ENCODE measurements at places on chromosomes 16 and 17.

DNA sequence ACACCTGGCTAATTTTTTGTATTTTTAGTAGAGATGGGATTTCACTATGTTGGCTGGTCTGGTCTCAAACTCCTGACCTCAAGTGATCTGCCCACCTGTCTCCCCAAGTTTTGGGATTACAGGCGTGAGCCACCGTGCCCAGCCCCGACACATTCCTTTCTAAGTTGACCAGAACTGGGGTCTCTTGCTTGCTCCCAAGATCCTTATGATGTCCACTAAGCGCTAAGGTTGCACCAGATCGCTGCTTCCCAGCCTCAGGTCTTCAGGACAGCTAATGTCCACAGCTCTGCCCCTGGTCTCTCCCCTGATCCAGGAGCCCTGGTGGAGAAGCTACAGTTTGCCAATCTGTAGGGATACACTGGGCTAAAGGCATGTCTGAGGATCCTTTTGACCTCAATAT, 29.5 kb downstream of the NSMCE1 start:
- DNase-seq, result no peak

DNA sequence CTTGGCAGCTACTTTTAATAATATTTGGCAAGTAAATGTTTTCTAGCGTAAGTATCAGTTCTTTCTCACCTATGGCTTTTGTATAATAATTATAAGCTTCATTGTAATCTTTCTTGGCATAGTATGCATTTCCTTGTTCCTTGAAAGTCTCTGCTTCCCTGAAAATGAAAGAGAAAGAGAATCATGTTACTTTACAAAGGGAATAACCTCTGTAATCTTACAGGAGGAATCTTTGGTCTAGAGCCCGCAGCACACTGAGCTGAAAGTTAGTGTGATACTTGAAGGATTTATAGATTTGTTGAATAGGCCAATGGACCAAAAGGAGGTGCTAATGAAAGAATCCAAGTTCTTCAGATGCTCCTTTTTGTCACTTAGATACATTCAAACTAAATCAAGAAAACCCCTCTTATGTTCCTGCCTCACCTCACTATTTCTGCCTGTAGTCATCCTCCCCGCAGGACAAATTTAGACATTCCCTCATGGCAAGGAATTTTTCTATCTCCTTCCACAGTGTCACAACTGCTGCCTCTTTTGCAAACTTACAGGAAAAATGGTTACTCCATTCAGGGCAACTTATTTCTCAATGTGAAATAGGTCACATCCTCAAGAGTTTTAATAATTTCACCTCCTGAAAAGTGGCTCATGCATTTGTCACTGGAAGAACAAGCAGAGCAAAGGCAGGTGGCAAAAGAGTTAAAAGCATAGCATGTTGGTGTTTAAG, 16.7 kb downstream of the DNAJC7 start:
- DNase-seq, result no peak

GRCh38 chr17:673200-673681, 41.4 kb downstream of the VPS53 start:
- DNase-seq, result no peak

GRCh38 chr17:5562661-5563360, 21.5 kb downstream of the NLRP1 start:
- DNase-seq, result no peak

GRCh38 chr16:68281368-68282063, 17.2 kb downstream of the SLC7A6 start:
- DNase-seq, result no peak

- no peak for DNase-seq
Observed at GRCh38 chr16:7338826-7339225, 6.2 kb downstream of the RBFOX1 start.

GRCh38 chr17:15256689-15257088, 8.4 kb downstream of the PMP22 start:
- DNase-seq, result no peak

DNA sequence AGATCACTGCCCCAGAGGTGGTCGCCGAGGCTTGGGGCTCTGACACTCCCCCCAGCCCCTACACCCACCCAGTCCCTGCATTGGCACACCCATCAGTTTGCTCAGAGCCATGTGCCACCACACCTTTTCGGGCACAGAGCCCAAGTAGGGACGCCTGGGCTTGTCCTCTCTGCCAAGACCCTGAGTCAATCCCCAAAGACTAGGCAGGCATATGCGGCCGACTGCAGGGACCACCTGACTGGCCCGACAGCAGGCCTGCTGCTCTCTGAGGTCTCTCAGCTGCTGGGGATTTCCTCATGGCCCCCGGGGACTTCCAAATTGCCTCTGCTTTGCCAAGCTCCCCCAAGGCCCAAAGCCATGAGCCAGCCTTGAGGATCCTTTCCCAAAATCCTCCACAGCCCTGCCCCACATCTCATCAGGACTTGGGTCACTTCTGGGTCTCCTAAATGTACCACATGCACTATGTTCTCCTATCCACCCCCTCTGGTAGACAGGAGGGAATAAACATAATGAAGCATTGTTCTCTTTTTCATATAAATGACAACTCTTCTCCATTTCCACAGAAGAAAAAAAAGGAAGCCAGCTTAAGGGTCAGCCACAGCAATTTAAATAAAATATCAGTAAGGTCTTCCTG, 30.6 kb downstream of the MYO18A start:
- no peak for DNase-seq

DNA sequence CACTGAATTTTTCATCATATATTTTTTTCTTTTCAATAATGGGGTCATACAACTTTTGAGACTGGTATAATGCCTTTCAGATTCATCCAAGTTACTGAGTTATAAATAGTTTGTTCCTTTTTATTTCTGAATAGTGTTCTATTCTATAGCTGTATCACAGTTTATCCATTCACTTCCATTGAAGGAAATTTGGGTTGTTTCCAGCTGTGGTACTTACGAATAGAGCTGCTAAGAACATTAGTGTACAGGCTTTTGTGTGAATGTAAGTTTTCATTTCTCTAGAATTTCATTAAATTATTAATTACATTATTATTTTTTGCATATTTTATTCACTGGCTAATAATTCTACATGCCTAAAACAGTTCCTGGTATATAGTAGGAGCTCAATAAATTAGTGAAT, 52.9 kb downstream of the SNTB2 start:
- no peak for DNase-seq

GRCh38 chr16:23974223-23974622, 138.4 kb downstream of the PRKCB start:
- no peak for DNase-seq

DNA sequence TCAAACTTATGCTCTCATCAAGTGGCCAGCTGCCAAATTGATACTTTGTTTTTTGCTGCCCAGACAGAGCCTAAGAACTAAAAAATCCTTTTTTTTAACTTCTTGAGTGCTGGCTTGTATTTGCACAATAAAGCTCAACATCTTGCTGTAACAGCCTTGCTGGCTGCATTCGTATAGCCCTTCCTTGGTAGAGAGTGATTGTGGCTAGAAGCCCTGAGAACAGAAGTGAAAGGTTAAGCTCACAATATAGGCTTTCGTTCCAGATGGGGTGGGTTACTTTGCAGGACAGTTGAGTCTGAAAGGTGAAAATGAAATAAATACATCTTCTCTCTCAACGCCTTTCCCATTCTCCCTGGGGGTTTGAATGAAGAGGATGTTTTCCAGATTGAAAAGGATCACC, 278.8 kb downstream of the HS3ST3B1 start:
- DNase-seq, result no peak

- peak; percentile 75 for DNase-seq
Observed at GRCh38 chr16:79261481-79261940, 339.0 kb downstream of the MAF start.

DNA sequence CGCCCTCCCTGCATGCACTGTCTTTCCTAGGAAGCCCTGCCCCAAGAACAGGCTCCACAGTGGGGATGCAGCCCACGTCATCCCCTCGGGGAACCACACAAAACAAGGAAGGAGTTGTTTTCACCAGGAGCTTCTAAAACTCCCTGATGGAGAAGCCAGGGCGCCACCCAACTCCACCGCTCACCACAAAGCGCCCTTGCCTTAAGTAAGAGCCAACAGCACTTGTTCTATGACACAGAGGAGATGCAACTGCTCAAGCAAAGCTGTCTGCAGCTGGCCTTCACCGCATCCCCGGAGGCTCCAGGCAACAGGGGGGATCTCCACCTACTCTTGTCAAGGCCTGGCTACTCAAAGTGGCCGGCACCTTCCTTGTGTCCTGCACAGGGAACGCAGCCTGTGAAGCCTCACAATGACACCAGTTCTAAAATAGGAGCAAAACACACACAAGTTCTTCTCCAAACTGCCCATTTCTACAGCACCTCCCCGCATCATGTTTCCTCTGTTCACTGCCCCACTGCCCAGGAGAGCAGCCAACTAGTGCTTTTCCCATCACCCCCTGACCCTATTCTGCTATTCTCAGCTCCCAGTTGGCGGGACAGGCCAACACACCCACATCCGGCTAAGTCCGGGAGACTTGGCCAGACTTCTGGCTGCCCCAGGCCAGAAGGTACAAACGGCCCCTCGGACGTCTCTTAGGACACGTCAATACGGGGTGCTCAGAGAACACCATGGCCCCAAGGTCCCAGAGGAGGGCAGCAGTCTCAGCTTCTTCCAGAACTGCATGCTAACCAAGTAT, 24.2 kb downstream of the MPG start:
- DNase-seq, result no peak

- DNase-seq, result no peak
Observed at GRCh38 chr17:60535382-60536279, 9.6 kb upstream of the APPBP2 start.

DNA sequence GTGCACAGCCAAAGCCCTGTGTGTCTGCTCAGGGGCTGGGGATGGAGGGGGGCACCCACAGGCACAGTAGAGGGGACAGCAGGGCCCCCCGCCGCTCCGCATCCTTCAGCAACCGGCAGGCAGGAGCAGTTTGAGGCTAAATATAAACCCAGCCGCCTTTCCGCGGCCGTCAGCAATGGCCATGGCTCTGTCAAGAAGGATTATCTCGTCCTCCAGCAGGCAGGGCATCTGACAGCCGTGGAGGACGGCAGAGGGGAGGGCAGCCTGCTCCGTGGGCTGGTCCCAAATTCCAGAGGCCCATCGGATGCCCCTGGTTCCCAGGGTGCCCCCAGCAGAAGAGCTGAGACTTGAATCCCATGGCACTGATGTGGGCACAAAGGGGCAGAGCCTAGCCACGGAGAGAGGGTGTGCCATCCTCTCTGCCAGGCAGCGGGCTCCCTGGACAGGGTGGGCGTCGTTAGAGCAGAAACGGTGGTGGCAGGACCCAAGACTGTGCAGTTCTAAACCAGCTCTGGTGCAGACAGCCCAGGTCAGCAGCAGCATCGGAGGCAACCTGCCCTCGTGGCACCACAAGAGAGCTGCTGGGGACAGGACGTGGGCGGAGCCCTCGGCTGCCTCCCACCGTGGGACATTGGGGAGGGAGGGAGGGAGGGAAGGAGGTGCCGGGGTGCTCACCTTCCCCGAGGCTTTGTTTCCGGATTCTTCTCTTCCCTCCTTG, 198.8 kb upstream of the CIBAR2 start:
- DNase-seq, result peak; percentile 43

DNA sequence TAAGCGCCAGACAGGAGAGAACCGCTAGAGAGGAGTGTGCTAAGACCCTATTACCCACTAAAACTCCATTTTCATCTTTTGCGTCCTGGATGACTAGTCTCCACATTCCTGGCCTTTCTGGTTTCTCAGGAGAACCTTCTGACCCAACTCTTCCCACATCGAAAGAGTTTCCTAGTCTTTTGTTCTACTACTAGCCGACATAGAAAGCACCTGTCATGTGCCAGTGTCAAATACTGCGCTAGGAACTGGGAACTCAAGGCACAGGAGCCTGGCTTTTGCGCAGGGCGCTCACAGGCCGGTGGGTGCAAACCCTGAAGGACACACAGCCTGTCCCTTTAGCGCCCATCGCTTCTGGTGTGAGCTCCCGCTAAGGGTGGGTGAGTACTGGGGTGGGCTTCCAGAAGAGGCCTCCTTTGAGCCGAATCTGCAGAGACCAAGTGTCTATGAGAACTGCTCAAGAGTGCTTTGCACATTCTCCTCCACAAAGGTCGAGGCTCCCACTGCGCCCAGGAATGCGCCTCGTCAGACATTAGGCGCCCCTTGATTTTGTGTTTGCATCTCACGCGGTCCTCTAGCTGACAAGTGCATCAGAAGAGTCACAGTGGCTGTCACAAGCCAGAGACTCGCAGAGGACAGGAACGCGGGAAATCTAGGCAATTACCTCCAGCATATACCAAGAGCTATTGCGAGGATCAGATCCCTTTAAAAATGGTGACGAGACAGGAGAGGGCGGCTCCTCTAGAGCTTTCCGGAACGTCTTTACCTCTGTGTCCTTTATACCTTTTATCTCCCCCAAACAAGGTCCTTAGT, 2.0 kb upstream of the PSMB3 start:
- DNase-seq, result peak; percentile 58

DNA sequence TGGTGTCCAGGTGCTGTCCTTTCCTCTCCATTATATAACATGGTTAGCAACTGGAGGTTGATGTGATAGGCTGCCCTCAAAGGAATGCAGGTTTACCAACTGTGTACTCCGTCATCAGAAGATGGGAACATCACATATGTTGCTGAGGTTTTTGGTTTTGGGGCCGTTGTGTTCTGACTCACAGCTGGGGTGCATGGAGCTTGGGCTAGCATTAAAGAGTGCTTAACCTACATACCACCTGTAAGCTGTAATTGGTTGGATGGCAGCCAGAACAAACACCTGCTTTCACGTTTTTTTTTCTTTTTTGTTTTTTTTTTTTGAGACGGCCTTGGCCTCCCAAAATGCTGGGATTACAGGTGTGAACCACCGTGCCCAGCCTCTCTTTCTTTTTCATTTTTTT, 20.9 kb downstream of the TMEM11 start:
- DNase-seq, result no peak

GRCh38 chr16:35745191-35745590, 2285.8 kb downstream of the TP53TG3F start:
- no peak for DNase-seq

DNA sequence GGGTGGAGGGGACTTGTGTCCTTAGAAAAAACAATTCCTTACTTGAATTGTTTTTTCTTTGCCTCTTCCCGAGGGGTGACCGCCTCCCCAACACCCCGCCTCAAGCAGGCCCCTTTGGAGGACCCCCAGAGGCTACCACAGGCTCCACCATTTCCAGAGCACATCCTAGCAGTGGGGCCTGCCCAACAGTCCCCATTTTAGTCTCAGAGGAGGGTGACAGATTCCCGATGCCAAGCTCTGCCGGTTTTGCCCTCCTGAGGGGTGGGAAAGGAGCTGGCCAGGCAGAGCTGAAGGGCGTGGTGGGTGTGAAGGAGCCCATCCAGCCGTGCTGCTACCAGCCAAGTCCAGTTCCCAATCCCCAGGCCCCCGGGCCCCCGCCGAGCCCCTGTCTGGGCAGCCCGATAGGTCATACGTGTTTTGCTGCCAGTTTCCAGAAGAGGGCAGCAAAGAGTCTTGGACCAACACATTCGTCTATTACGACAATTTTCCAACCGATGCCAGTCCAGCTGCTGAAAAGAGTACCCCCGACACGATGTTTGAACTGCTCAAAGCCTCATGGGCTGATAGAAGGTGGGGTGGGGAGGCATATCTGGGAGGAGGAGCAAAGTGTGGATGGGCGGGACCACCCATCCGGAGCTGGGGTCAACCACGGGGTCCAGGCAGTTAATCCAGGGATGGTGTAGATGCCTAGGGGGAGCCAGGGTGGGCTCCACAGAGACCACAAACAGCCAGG, 18.8 kb upstream of the GAA start:
- peak; percentile 79 for DNase-seq
